ENCODE measurements at places on chromosomes 1 and 21. TPM values are rescaled to one million over a fixed set of nuclear protein-coding genes. Genes with fewer than 3 reads are reported as not detected.

The BACE2 gene
- 696 TPM for total RNA-seq

The PLEKHO1 gene
- 31.0 TPM for total RNA-seq

The AIRE gene
- total RNA-seq: not detected

The KRTAP13-2 gene
- total RNA-seq: not detected

The FCAMR gene
- total RNA-seq: not detected

The CCDC181 gene
- not detected for total RNA-seq

The NTNG1 gene
- 0.05 TPM for total RNA-seq

The WDR64 gene
- 0.17 TPM for total RNA-seq

The PADI4 gene
- total RNA-seq: not detected

The TNFRSF8 gene
- 0.33 TPM for total RNA-seq

The TRNP1 gene
- 4.8 TPM for total RNA-seq
